Stimulated activated CD4-positive, alpha-beta T cell treated with anti-CD3 and anti-CD28 coated beads, TNF-alpha, amount 100 ng/mL, for 1 hour (primary cell): ENCODE measurements at places on chromosomes 7 and 10.

GRCh38 chr10:132110713-132111112 lies 45.0 kb downstream of the JAKMIP3 start:
- no peak for DNase-seq

GRCh38 chr10:113027574-113028455 lies 77.8 kb downstream of the TCF7L2 start:
- DNase-seq, result no peak

- DNase-seq, result no peak
These were observed 24.4 kb downstream of the CRPPA start for GRCh38 chr7:16396766-16397500.

DNA sequence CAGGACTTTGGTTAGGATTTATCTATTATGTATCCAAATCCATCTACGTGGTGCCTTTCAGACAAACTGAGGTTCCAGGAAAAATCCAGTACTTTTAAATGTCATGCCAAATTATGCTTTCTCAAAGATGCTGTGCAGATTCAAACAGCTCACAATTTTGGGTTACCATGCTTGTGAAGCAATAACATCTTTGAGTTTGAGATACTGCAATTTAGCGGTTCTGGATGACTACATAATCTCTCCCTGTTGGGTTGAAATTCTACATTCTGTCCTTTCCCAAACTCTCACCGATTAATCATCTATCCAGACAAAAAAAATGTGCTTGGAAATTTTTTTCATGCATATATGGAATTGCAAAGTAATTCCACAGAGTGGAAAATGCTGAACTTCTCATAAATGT lies 3.5 kb downstream of the RHOBTB1 start:
- DNase-seq, result no peak

DNA sequence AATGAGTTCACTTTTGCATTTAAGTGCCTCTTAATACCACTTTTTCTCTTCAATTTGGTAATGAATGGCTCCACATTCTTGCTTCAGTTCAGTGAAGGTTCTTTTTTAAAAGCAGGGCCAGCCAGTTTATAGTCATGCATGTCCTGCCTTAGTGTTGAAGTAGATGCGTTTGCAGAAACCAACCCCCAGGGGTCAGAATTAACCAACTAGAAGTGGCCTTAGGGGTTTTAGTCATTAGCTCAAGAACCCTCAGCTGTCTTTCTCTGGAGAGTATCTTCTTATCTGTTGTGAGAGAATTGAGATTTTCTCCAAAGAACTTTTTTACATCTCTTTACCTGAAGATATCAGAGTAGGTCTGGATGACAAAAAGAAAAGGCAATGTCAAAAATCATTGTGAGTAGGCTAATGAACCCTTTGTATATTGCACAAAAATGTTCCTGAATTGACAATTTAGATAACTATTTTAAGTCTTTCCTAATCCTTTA lies 82.2 kb downstream of the PIK3CG start:
- DNase-seq, result no peak

DNA sequence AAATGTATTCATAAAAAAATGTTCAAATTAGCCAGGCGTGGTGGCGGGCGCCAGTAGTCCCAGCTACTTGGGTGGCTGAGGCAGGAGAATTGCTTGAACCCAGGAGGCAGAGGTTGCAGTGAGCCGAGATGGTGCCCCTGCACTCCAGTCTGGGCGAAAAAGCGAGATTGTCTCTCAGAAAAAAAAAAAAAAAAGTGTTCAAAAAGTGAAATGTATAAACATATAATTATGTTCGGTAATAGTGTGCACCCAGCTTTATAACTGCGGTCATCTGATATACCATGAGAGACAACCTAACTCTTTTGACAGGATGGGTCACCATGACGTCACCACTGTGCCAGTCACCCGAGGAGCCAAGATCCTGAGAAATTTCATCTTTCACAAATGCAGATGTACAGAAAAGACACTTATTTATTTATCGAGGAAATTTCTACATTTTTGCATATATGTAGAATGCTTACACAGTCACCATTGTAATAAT lies 594 bp upstream of the RP9 start:
- no peak for DNase-seq

DNA sequence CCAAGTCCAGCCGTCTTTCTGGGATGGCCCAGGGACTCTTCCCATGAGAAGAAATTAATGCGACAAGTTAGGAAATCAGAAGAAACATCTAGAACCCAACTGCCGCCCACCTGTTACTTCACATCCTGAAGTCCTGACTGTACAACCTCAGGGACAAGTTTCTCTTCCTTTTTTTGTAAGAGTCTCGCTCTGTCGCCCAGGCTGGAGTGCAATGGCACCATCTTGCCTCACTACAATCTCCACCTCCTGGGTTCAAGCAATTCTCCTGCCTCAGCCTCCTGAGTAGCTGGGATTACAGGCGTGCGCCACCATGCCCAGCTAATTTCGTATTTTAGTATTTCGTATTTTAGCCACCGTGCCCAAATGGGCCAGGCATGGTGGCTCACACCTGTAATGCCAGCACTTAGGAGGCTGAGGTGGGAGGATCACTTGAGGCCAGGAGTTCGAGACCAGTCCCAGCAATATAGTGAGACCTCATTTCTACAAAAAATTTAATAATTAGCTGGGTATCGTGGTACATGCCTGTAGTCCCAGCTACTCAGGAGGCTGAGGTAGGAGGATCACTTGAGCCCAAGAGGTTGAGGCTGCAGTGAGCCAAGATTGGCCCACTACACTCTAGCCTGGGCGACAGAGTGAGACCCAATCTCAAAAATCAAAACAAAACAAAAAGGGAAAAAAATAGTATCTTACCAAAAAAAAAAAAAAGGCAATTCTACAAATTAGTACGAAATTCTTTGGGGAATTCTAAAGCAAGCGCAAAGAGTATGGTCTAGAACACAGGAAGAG lies 20.8 kb downstream of the LAT2 start:
- DNase-seq, result no peak
